M059J (cell line): ENCODE measurements at places on chromosomes 11 and 22.
A peak's percentile ranks its signal among the peaks of the same experiment; 100 is the strongest.

DNA sequence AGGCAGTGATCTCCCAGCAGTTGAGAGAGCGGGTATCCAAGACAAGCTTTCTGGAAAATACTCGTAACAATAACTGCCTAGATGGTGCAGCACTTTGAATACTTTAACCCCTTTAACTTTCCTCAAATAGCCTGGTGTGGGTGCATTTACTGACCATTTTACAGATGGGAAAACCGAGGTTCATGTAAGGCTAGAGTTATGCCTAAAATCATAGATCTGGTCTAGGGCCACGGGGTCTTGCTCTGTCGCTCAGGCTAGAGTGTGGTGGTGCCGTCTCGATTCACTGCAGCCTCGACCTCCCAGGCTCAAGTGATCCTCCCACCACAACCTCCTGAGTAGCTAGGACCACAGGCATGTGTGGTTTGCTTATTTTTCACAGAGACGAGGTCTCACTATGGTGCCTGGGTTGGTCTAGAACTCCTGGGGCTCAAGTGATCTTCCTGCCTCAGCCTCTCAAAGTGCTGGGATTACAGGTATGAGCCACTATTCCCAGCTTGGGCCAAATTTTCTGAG, 269.2 kb upstream of the SYN3 start:
- no peak for DNase-seq

- DNase-seq: no peak
Measured at GRCh38 chr22:27488456-27489177, 312.9 kb downstream of the MN1 start.

GRCh38 chr22:42033263-42034181, 34.9 kb downstream of the WBP2NL start:
- no peak for DNase-seq

DNA sequence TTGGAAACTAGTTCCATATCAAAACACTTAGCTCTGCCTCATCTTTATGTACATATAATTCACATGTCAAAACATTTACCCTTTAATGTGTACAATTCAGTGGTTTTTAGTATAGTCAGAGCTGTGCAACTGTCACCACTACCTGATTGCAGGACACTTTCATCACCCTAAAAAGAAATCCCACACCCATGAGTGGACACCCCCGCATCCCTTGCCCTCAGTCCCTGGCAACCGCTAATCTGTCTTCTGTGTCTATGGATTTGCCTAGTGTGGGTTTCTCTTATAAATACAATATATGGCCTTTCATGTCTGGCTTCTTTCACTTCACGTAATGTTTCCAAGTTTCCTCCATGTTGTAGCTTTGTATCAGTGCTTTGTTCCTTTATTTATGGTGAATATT, 8.6 kb upstream of the EMID1 start:
- DNase-seq: no peak

- no peak for DNase-seq
Measured at GRCh38 chr11:45988921-45989320, 66.5 kb downstream of the LARGE2 start.

GRCh38 chr11:2825261-2825888, 60.2 kb downstream of the CDKN1C start:
- peak; percentile 65 for DNase-seq

- no peak for DNase-seq
Measured at GRCh38 chr11:75635066-75635862, 33.6 kb downstream of the MAP6 start.

GRCh38 chr11:134837166-134837886, 425.3 kb upstream of the B3GAT1 start:
- DNase-seq: no peak

DNA sequence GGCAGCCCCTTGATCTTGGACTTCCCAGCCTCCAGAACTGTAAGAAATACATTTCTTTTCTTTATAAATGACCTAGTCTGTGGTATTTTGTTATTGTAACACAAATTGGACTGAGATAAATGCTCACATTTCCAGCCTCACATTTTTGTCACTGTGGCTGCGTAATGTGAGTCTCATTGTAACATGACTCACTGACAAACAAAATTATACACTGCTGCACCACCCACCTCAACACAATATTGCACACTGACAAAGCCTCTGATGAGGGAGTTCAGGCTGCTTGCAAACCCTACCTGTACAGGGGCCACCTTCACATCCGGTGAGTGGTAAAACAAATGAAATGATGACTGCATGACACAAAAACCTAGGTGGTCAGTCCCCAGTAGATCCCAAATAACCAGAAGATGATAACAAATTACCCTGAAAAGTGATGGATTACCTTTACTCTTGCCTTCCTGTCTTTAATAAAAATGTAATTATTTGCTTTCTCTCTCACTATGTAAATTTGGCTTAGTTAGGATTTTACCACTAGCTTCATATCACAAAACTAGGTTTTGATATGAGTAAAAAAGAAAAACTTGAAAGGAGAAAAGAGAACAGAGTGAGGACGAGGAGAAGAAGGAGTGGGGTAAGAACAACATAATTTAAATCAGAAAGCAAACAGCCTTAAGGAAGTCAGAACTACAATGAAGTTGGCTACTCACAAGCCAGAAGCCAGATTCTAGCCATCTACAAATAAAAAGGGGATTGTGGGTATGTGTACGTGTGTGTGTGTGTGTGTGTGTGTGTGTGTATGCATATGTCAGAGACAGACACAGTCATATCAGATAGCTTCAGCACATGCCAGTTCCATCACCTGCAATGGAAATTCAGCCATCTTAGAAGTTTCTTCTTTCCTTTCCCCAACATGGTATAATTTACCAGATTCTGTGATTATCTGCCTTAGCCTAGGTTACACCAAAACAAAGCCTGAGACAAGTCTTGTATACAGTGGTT, 53.4 kb upstream of the SESN3 start:
- no peak for DNase-seq

DNA sequence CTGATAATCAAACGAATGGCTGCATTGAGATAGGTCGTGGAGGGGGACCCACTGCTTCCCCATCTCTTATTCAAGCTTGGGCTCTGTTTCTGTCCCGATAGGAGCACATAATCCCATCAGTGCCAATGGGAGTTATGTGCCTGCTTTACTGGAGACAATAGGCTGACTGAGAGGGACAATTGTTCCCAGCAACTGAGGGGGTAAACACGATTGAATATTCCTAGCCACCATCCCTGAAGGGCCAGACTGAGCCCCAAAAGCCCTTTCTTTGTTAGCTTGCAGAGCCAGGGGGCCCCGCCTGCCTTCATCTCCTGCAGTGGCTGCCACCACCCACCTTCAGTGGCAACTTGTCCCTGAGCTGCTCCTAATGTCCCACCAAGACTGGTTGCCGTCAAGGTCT, 172.8 kb upstream of the NAV2 start:
- DNase-seq: no peak

DNA sequence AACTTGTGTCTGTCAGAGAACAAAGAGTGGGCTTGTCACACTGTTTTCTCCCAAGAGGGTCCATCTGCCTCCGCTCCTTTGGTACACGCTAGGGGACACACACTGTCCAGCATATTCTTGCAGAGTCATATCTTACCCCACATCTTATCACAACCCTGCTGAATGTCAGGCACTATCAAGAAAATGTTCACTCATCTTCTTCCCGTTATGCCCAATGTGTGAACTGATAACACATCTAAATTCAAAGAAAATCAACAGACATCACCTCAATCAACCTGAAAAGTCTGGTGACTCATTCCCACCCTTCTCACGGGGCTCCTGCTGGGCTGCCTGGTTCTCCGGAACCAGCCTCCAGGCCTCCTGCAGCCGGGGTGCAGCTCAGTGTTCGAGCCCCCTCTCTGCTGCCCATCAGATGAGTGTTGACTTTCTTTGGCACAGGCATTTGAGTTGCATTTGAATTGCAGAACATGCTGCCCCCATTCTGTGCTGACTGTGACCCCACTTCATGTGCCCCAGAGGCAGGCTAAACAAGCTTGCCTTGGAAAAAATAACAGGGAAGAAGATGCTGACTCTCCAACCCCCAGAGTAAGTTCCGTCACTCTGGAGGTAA, 19.4 kb downstream of the GRAP2 start:
- no peak for DNase-seq

- no peak for DNase-seq
Measured at GRCh38 chr11:20909995-20910726, 240.8 kb downstream of the NELL1 start.

DNA sequence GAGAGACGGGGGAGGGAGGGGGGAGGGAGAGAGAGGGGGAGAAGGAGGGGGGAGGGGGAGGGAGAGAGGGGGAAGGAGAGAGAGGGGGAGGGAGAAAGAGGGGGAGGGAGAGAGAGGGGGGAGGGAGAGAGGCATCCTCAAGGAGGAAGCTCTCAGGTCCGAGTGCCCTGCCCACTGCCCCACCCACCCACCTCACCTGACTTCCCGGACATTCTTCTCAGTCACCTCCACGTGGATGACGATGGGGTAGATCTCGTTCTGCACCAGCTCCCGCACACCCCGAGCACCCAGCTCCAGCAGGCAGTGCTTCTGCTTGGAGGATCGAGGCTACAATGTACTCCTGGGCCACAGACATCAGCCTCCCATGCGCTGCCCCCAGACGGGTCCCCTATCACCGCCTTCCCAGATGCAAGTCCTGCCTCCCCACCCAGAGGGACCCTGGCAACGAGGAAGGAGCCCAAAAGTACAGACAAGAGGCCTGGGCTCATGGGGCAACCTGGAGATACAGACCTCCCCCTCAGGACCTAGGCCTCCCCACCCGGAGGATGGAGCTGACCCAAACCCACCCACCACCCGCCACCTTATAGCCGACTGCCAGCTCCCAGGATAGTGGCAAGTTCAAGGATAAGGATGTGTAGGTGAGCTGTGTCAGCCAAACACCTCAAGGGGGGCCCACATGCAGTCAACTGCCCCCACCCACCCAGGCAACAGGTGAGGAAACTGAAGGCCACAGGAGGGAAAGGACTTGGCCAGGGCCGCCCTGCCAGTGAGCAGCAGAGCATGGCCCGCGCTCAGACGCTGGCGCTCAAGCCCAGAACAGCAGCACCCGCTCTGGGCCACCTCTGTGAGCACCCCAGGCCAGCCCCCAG, 5.6 kb upstream of the MFNG start:
- DNase-seq: no peak

GRCh38 chr11:122853971-122854446, 15.7 kb downstream of the CRTAM start:
- DNase-seq: peak; percentile 80

DNA sequence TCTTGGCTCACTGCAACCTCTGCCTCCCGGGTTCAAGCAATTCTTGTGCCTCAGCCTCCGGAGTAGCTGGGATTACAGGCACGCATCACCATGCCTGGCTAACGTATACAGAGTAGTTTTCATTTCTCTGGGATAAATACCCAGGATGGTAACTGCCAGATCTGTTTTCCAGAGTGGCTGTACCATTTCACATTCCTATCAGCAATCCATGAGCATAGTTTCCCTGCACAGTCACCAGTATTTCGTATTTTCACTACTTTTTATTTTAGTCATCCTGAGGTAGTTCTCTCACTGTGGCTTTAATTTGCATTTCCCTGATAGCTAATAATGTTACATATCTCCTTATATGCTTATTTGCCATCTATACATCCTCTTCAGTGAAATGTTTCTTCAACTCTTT, 11.0 kb upstream of the SCARF2 start:
- no peak for DNase-seq

DNA sequence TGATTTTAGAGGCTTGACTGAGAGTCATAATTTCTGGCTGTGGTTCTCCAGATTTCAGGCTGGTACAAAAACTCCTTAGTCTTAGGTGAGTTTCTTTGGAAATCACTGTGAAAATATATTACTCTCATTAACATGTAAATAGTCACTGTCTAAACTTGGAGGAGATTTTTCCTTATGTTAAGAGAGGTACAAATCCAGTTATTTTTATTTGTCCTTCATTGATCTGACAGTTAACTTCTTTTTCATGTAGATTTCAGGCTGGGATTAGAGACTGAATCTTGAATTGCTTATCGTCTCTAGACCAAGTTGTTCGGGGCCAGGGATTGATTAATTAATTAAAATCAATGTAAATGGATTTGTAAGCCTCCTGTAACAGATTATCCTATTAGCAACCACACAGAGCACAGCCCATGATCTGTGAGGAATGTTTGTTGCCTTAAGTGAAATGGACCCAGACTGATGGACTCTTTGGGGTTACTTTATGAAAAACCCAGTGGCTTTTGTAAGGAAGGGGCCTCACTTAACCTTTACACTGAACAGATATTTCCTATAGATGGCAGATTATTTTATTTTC, 21.1 kb downstream of the TEAD1 start:
- no peak for DNase-seq

GRCh38 chr11:133934599-133935550, 21.9 kb downstream of the IGSF9B start:
- peak; percentile 55 for DNase-seq

DNA sequence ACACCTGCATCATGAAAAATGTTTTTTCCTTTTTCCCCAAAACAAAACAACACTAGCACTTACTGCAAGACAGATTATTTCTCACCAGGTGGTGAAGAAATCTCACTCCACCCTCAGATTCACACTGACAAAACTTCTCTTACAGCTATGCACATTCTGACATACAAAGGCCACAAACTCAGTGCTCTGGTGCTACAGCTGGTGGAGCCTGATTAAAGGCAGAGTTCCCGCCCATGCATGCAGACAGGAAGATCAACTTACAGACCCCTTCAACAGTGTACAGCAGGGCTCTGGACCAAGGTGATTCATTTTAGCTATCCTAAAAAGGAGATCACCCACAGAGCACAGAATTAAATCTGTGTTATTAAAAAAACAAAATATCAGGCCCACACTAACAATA, 112.6 kb downstream of the CADM1 start:
- DNase-seq: no peak

GRCh38 chr22:17969701-17970113, 54.7 kb downstream of the MICAL3 start:
- DNase-seq: peak; percentile 86

- DNase-seq: no peak
Measured at GRCh38 chr11:122747351-122747781, 90.9 kb upstream of the CRTAM start.

DNA sequence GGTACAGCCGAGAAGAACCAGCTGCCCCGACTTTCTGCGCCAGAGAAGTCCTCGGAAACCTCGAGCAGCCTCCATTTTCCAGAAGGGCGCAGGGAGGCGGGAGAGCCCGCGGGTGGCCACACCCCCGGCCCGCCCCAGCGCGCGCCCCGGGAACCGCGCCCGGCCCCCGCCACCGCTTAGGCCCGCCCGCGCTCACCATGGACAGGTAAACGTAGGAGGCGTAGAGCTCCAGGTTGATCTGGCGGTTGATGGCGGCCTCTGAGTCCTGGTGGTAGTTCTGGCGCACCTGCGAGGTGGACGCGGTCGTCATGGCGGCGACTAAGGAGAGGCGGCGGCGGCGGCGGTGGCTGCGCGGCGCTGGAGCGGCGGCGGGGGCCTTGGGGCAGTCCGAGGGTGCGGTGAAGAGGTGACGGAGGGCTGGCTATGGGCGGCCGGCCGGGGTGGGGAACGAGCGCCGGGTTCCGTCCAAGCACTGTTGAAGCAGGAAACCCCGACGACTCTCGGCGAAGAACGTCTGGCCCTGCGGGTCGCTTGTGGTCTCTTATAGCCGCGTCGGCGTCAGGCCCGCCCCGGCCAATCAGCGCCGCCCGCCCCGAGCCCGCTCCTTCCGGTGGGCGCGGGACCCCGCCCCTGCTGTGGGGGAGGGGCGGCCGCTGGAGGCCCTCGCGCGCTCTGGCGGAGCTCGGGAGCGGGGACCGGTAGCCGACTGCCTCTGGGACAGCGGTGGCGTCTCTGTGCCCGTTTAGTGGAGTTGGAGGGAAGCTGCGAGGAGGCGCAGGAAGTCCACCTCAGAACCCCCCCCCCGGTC, at the start of gene FTH1:
Gene FTH1 (minus strand): TSS at position 519 of the 808 bp plus-strand sequence. CDS start 209 bp downstream, at position 310.
- peak; percentile 86 for DNase-seq
